ENCODE measurements at places on chromosomes 6 and 20. TPM values are rescaled to one million over a fixed set of nuclear protein-coding genes. Genes with fewer than 3 reads are reported as not detected.
A peak's percentile ranks its signal among the peaks of the same experiment; 100 is the strongest.

- no peak for DNase-seq
- H3K27ac ChIP-seq = no peak overlapping the region
- peaks cover 9% of the 10 kb centered on the region for H3K4me1 ChIP-seq
- H3K36me3 ChIP-seq = no peaks in the 10 kb centered on the region
- H3K4me3 ChIP-seq = no peak overlapping the region
Measured at GRCh38 chr6:14790976-14791375, 454.9 kb upstream of the JARID2 start.

DNA sequence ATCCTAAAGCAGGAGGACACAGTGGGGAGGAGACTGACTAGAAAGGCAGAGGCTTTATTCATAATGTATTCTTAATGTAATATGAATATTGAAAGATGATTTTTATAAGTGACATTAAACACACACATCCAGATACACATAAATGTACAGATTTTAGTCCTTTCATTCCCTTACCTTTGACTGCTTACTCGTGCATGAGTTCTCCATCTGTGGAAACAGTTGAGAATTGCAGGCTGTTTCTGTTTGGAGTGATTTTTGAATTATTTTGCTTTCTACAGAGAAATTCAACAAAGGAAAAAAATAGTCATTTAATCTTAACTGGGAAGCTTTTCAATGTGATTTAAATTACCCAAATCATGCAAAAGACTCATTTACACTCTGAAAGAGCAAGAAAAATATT, 136.5 kb downstream of the RIMS1 start:
- H3K27ac ChIP-seq = no peak overlapping the region
- H3K4me3 ChIP-seq = no peak overlapping the region
- H3K36me3 ChIP-seq = no peaks in the 10 kb centered on the region
- H3K27me3 ChIP-seq = no peaks in the 10 kb centered on the region

- no peaks in the 10 kb centered on the region for H3K27me3 ChIP-seq
- no peak for DNase-seq
- H3K27ac ChIP-seq = no peak overlapping the region
- no peak overlapping the region for H3K4me3 ChIP-seq
Measured at GRCh38 chr20:60529149-60529548, 570.9 kb downstream of the CDH26 start.

- no peaks in the 10 kb centered on the region for H3K36me3 ChIP-seq
- no peak overlapping the region for H3K27ac ChIP-seq
- no peak overlapping the region for H3K4me3 ChIP-seq
- no peaks in the 10 kb centered on the region for H3K4me1 ChIP-seq
- DNase-seq = no peak
Measured at GRCh38 chr6:151322570-151322969, 68.8 kb downstream of the ZBTB2 start.

GRCh38 chr20:11890331-11891076, 27.2 kb upstream of the BTBD3 start:
- H3K27me3 ChIP-seq = no peaks in the 10 kb centered on the region
- peak; percentile 92 for DNase-seq
- peaks cover 7% of the 10 kb centered on the region for H3K4me1 ChIP-seq
- H3K4me3 ChIP-seq = peak overlapping the region; percentile 76
- H3K27ac ChIP-seq = peak overlapping the region; percentile 54

DNA sequence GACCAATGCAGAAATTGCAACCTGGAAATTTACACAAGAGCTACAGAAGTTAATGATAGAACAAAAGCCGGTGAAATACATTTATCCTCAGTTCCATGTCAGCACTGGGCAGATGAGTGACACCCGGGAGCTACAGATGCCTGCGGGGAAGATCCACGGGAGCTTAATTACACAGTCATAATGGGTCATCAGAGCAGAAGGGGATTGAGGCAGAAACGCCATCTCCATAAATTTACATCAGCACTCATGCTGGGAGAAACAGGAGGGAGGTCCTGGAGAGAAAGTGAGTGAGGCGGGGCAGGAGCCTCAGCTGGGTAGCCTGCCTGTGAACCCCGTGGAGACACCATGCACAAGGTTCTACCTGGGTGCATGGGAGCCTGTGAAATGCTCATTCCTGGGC, 37.6 kb upstream of the CST7 start:
- no peaks in the 10 kb centered on the region for H3K4me1 ChIP-seq
- H3K27ac ChIP-seq = no peak overlapping the region
- no peaks in the 10 kb centered on the region for H3K36me3 ChIP-seq
- H3K4me3 ChIP-seq = no peak overlapping the region

DNA sequence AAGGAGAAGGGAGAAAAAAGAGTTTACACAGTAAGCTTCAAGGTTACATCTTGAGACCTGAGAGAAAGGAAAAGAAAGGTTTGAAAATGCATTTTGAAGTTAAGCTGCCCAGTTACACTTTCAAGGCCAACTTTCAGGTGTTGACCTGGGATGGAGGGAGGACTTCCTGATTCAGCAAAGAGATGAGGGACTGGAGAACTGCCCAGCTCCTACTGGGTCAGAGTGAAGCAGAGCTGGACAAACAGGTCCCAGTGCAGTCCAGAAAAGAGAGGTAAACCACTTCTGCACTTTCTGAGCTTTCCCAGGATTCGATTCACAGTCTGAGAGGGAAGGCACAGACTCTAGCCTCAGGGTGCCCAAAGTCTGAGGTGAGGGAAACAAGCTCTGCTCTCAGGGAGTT, 6.0 kb upstream of the TJAP1 start:
- DNase-seq = no peak
- H3K4me3 ChIP-seq = no peak overlapping the region
- peaks cover 6% of the 10 kb centered on the region for H3K4me1 ChIP-seq
- H3K27me3 ChIP-seq = no peaks in the 10 kb centered on the region

DNA sequence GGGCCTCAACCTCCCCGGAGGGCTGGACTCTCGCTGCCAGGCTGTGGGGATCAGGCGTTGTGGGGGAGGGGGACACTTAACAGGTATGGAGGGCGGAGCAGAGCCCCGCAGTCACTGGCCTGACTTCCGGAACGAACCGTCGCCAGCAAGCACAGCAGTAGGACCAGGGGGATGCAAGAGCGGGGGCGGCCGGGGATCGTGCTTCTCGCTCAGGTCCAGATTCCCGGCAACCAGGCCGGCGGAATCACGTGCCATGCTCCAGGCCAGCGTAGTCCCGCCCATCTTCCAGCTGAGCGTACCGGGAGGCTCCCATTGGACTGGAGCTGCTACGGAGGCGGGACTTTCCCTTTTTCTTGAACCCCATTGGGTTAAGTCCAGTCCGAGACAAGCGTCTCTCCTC, 10.0 kb upstream of the POU5F1 start:
- no peaks in the 10 kb centered on the region for H3K36me3 ChIP-seq
- no peak overlapping the region for H3K27ac ChIP-seq
- no peaks in the 10 kb centered on the region for H3K27me3 ChIP-seq

DNA sequence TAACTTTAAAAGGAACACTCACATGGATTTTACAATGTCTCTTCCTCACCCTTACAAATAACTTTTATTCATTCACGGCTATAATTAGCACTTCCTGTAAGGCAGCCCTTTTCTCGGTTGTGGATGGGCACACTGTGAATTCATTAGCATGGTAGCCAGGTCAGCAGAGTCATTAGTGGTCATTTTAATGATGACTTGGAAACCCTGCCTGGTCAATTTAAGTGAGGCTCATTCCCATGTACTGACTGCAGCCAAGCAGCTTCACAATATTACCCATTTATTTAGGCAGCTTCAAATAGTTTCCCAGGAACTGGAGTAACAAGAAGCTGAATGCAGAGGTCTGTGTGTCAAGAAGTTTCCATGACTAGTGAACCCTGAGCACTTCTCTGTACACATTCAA, 248.8 kb downstream of the KHDC1L start:
- H3K4me1 ChIP-seq = no peaks in the 10 kb centered on the region
- no peak overlapping the region for H3K27ac ChIP-seq
- H3K36me3 ChIP-seq = no peaks in the 10 kb centered on the region

DNA sequence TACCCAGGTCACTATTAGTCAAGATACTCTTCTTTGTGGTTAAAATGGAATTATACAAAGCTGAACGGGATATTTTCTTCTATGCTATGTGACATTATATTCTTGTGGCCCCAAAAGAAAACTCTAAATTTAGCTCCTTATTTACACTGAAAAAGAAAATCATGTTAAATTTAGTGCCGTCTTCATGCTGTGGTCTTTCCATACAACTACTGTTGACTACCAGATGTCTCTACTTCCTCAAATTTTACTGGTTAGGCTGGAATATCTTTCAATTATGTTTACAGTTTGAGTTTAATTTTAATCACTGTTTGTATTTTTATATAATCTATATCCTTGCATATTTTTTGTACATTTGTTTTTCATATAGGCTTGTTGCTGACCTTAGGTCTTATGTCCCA, 95.6 kb upstream of the FOXO3 start:
- DNase-seq = no peak
- H3K27me3 ChIP-seq = no peaks in the 10 kb centered on the region
- H3K4me1 ChIP-seq = no peaks in the 10 kb centered on the region
- H3K4me3 ChIP-seq = no peak overlapping the region

GRCh38 chr6:142851601-142852000, 93.4 kb downstream of the HIVEP2 start:
- H3K4me3 ChIP-seq = no peak overlapping the region
- no peak for DNase-seq
- H3K27me3 ChIP-seq = no peaks in the 10 kb centered on the region
- H3K27ac ChIP-seq = no peak overlapping the region
- peaks cover 22% of the 10 kb centered on the region for H3K4me1 ChIP-seq

- no peak for DNase-seq
- H3K27me3 ChIP-seq = no peaks in the 10 kb centered on the region
- no peak overlapping the region for H3K4me3 ChIP-seq
- no peaks in the 10 kb centered on the region for H3K36me3 ChIP-seq
- H3K27ac ChIP-seq = no peak overlapping the region
Measured at GRCh38 chr6:162526960-162527359, 200.6 kb downstream of the PRKN start.

GRCh38 chr6:164507206-164507940, 802.0 kb downstream of the C6orf118 start:
- H3K27ac ChIP-seq = no peak overlapping the region
- no peaks in the 10 kb centered on the region for H3K36me3 ChIP-seq
- no peaks in the 10 kb centered on the region for H3K27me3 ChIP-seq
- H3K4me1 ChIP-seq = no peaks in the 10 kb centered on the region
- H3K4me3 ChIP-seq = no peak overlapping the region
- DNase-seq = no peak

- no peak overlapping the region for H3K4me3 ChIP-seq
- H3K27ac ChIP-seq = no peak overlapping the region
- no peaks in the 10 kb centered on the region for H3K36me3 ChIP-seq
- H3K4me1 ChIP-seq = no peaks in the 10 kb centered on the region
Measured at GRCh38 chr6:163711615-163712565, 297.4 kb downstream of the QKI start.

GRCh38 chr20:24665741-24666191, 196.3 kb downstream of the SYNDIG1 start:
- no peaks in the 10 kb centered on the region for H3K27me3 ChIP-seq
- H3K4me1 ChIP-seq = no peaks in the 10 kb centered on the region
- no peak overlapping the region for H3K4me3 ChIP-seq

DNA sequence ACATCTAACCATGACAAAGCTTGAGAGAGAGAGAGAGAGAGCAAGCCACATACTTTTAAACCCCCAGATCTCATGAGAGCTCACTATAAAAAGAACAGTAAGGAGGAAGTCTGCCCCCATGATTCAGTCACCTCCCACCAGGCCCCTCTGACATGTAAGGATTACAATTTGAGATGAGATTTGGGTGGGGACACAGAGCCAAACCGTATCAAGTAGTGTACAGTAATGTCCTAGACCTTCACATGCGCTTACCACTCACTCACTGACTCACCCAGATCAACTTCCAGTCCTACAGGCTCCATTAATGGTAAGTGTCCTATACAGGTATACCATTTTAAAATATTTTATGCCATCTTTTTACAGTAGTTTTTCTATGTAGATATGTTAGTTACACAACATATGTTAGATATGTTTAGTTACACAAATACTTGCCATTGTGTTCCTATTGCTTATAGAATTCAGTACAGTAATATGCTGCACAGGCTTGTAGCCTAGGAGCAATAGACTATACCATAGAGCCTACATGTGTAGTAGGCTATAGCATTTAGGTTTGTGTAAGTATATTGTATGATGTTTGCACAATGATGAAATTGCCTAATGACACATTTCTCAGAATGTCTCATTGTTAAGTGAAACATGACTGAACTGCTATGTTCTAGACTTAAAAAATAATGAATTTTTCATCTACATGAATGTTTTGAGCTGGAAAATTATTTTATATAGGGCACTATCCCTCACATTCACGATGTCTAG, 11.7 kb downstream of the TSPYL1 start:
- DNase-seq = no peak
- no peak overlapping the region for H3K4me3 ChIP-seq
- H3K36me3 ChIP-seq = no peaks in the 10 kb centered on the region
- H3K27ac ChIP-seq = no peak overlapping the region
- no peaks in the 10 kb centered on the region for H3K27me3 ChIP-seq
- H3K4me1 ChIP-seq = no peaks in the 10 kb centered on the region

DNA sequence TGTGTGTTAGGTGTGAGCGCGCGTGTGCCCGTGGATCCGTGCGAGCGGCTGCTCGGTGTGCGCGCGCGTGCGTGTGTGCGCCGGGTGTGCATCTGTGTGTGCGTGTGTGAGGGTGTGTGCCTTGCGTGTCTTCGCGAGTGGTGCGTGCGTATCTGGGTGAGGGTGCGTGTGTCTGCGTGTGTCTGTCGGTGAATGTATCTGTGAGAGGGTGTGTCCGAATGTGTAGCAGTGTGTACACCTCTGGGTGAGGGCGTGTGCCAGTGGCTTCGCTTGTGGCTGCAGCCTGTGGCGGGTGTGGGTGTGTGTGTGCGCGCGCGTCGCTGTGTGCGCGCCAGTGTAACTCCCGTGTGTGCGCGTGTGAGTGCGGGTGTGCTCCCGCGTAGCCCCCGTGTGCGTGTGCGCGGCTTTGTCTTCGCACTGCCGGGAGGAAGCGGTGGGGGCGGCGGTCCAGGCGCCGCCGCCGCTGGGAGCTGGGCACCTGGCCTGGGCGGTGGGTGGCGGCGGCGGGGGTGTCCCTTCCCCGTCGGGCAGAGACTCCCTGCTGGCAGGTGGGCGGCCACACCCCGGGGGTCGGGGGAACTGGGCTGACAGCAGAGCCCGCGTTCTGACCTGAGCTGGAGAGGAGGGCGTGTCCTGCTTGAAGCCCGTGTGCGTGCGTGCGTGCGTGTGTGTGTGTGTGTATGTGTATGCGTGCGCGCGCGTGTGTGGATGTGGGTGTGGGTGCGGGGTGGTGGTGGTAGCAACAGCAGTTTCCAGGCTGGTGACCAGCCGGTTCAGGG, 61.3 kb upstream of the EPB41L1 start:
- no peak overlapping the region for H3K27ac ChIP-seq
- no peak for DNase-seq
- H3K36me3 ChIP-seq = no peaks in the 10 kb centered on the region
- peaks cover 31% of the 10 kb centered on the region for H3K27me3 ChIP-seq
- peaks cover 16% of the 10 kb centered on the region for H3K4me1 ChIP-seq

The PLN gene
- total RNA-seq = not detected

The ULBP2 gene
- not detected for total RNA-seq

The OR12D3 gene
- not detected for total RNA-seq

The LEMD2 gene
- 57.3 TPM for total RNA-seq

The TRIM10 gene
- not detected for total RNA-seq

The SLC22A7 gene
- not detected for total RNA-seq

The PTCRA gene
- not detected for total RNA-seq

The C6orf15 gene
- not detected for total RNA-seq

The FAM209B gene
- total RNA-seq = 0.82 TPM

The RPS21 gene
- 1,787 TPM for total RNA-seq

The PRDM13 gene
- total RNA-seq = 0.09 TPM

The TSPO2 gene
- not detected for total RNA-seq

The C4A gene
- total RNA-seq = 0.48 TPM

The CUTA gene
- 297 TPM for total RNA-seq

The BCAS1 gene
- total RNA-seq = 0.19 TPM
